SJSA1 (cell line): ENCODE measurements at places on chromosomes 3 and 15. TPM values are rescaled to one million over a fixed set of nuclear protein-coding genes. Genes with fewer than 3 reads are reported as not detected.

Gene ERICH6
- total RNA-seq: not detected in 2 replicates

Gene FAM81A
- total RNA-seq: 1.6 and 2.8 TPM in 2 replicates

Gene SHC4
- 1.0 and 2.9 TPM in 2 replicates for total RNA-seq

Gene DAZL
- not detected in 2 replicates for total RNA-seq

Gene SAMMSON
- not detected in 2 replicates for total RNA-seq

Gene TMC3
- total RNA-seq: 0.03 TPM in 1 of 2 replicates, not detected in the other

Gene FGD5
- total RNA-seq: not detected in 2 replicates

Gene CEP63
- 14.8 and 18.8 TPM in 2 replicates for total RNA-seq

Gene GXYLT2
- 13.3 and 18.2 TPM in 2 replicates for total RNA-seq

Gene CX3CR1
- not detected in 2 replicates for total RNA-seq

Gene NEDD4
- total RNA-seq: 66.6 and 114 TPM in 2 replicates

Gene RETNLB
- not detected in 2 replicates for total RNA-seq

Gene RBP2
- total RNA-seq: not detected in 2 replicates

Gene LRTM1
- total RNA-seq: not detected in 2 replicates

Gene AHSG
- total RNA-seq: not detected in 2 replicates

Gene EXD1
- total RNA-seq: not detected in 2 replicates

Gene FLNB
- 130 and 207 TPM in 2 replicates for total RNA-seq

Gene CTXN2
- not detected in 2 replicates for total RNA-seq

Gene ZCWPW2
- 0.06 and 0.79 TPM in 2 replicates for total RNA-seq

Gene TM4SF4
- total RNA-seq: not detected in 2 replicates

Gene POPDC2
- total RNA-seq: 0.97 TPM in 1 of 2 replicates, not detected in the other

Gene RFC4
- total RNA-seq: 75.7 and 106 TPM in 2 replicates
